ENCODE measurements at places on chromosomes 3 and 15. TPM values are rescaled to one million over a fixed set of nuclear protein-coding genes. Genes with fewer than 3 reads are reported as not detected.

The SLC22A14 gene
- total RNA-seq = 0.12 TPM

- no peak for DNase-seq
These were observed 598.3 kb downstream of the SI start for GRCh38 chr3:164479978-164480377.

GRCh38 chr15:86850939-86851338 lies 771.3 kb downstream of the AGBL1 start:
- DNase-seq = no peak

- no peak for DNase-seq
These were observed 47.3 kb downstream of the CRABP1 start for GRCh38 chr15:78387246-78388037.

DNA sequence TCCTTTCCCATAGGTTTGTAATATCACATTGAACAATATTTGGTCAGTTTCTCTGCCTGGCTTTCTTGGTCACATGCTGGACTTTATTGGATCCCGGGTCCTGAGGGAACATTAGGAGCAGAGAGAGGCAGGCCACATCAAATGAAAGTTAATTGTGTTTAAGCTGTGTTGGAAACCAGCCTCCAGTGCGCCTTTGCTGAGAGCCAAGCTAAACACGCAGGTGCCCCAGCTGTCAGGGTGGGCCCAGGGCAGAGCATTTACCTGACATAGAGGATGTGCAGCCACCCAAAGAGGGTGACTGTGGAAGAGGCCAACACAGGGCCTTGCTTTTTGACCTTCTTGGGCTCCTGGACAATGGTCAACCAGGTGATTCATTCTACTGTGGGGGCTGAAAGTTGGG lies 149.3 kb downstream of the EBLN2 start:
- no peak for DNase-seq
